ENCODE measurements at places on chromosomes 6 and 20.
A peak's percentile ranks its signal among the peaks of the same experiment; 100 is the strongest.

- no peak for DNase-seq
Observed at GRCh38 chr6:46598215-46598614, 54.4 kb downstream of the CYP39A1 start.

DNA sequence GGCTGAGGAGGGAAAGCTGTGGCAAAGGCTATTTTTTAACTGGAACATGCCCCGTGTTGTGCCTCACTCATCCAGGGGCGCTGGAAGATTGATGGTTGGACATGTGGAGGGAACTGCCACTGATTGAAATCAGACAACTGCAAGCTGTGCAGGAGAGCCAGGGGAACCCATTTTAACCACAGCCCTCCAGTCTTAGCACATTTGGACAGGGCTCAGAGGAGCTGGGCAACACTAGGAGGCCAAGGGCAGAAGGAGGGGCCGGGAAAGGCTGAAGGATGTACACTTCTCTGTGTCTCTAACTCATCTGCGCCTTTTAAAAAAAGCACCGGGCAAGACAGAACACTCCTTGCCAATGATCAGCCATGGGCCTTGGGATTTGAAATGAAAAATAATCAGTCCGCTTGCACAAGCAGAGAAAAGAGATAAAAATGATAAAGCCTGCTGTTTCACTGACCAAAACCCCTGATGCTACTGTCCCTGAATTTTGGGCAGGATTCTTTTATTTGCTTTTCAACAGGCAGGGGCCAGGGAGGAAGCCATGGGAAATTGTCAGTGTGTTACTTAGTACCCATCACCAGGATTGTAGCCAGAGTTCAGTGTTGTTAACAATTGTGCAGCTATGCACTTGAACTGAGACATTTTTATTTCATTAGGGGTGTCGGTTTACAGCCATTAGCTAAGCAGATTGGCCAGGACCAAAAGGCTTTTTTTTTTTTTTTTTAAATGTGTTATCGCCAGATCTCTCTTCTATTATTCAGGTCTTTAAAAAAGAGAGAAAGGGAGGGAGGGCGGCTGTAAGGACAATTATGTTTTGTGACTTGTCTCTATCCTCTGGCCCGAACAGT, 109.3 kb upstream of the EYA4 start:
- DNase-seq = no peak

GRCh38 chr6:150208611-150209352, 65.9 kb downstream of the PPP1R14C start:
- DNase-seq = no peak

GRCh38 chr6:21999012-21999528, 297.8 kb downstream of the PRL start:
- peak; percentile 50 for DNase-seq

- no peak for DNase-seq
Observed at GRCh38 chr6:128712898-128713297, 170.0 kb upstream of the LAMA2 start.

Measured in WERI-Rb-1 (cell line).